ENCODE measurements at places on chromosomes 4 and X.

GRCh38 chr4:1658146-1658545 lies 26.0 kb downstream of the FAM53A start:
- no peak for DNase-seq

GRCh38 chr4:79743014-79743413 lies 330.0 kb downstream of the ANTXR2 start:
- no peak for DNase-seq

GRCh38 chr4:59966758-59967157 lies 1233.4 kb upstream of the ADGRL3 start:
- no peak for DNase-seq

DNA sequence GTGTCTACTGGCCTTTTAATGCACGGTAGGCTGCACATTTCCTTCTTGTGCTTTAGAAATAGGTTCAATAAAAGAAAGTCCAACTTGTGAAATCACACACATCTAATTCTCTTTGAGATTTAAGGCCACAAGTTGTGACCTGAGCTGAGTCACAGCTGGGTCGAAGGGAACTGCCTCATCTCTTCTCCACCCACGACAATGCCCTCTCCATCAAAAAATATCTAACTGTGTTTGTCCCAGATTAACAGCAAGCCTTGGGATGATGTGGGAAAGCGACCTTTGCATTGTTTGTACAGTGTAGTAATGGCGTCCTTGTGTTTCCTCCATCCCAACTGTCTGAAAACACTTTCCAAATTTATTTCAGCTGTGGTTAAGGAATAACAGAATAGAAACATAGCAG lies 168.9 kb downstream of the AMELX start:
- DNase-seq = no peak

- no peak for DNase-seq
These were observed 126.7 kb upstream of the MBNL3 start for GRCh38 chrX:132615391-132616131.

DNA sequence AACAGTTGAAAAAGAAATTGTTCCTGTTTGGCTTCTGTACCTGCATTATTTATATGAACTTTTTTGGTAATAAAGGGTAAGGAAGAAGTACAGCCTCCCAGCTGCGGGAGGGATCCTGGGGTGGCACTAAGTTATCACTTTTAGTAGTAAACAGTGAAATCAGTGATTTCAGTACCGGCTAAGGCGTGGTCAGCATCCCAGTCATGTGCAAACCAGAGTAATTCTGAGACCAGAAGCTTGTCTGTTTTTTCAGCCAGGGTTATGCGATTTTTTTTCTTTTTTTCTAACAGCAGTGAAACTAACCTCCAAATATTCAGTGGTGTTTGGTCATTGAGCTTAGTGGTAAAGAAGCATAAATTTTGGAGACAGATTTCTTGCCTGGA lies 3.3 kb downstream of the EGF start:
- DNase-seq = no peak

GRCh38 chr4:152956650-152957436 lies 20.7 kb downstream of the FHDC1 start:
- DNase-seq = no peak

DNA sequence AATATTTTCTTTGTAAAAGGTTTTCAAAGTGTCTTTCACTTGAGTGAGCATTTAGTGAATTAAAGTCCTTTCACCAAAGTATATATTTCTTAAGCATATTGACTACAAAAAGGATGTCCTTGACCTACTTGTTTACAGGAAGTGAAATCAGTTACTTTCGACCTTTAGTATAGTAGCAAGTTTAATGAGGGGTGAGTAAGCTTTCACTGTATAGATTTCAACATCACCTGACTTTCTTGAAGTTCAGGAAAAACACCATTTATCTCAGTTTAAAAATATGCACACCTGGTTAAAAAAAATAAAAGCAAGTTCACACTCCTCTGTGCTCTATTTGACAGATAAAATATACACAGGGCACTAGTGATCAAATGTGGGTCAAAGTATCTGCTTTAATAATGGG lies 88.1 kb downstream of the CCSER1 start:
- DNase-seq = no peak
